Cardiac muscle cell (in vitro differentiated cells and primary cell): ENCODE measurements at places on chromosomes 3 and 15. TPM values are rescaled to one million over a fixed set of nuclear protein-coding genes. Genes with fewer than 3 reads are reported as not detected.

CD200 gene
- total RNA-seq: 5.4 and 6.9 TPM in 2 replicates

UBAP1L gene
- 3.7 and 5.1 TPM in 2 replicates for total RNA-seq

PIF1 gene
- 3.5 and 70.9 TPM in 2 replicates for total RNA-seq

GADL1 gene
- total RNA-seq: 10.8 and 13.5 TPM in 2 replicates
